ENCODE measurements at places on chromosomes 2 and 18.

- peak; percentile 88 for DNase-seq
These were observed 64.0 kb upstream of the HNRNPA3 start for GRCh38 chr2:177148477-177149154.

GRCh38 chr2:182019731-182020130 lies 34.1 kb downstream of the PPP1R1C start:
- no peak for DNase-seq

DNA sequence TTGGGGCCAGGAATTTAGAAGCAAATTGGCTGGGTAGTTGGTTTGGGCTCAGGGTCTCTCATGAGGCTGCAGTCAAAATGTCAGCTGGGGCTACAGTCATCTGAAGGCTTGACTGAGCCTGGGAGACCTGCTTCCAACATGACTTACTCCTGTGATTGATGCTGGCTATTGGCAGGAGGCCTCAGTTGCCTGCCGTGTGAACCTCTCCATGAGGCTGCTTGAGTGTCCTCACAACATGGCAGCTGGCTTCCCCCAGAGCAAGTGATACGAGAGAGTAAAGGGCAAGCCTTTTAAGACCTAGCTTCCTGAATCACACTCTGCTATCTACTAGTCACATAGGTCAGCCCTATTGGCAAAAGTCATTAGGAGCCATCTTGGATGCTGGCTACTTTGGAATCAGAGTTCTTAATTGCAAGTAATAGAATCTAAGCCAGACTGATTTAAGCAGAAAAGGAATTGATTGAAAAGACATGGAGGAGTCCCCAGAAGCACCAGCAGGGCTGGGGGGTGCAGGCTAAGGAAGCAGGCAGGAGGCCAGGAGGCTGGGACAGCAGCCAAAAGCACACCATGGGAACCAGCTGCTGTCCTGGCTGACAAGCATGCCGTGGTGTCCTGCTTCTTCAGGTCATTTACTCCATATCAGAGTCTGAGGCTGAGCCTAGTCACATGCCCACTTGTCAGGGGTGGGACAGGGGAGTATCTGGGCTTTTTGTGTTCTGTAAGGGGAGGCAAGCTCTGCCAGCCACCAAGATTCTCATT lies 7.8 kb upstream of the GIGYF2 start:
- no peak for DNase-seq

- DNase-seq: peak; percentile 25
These were observed 271.6 kb upstream of the SESTD1 start for GRCh38 chr2:179536185-179536584.
